Activated CD4-positive, alpha-beta memory T cell treated with anti-CD3 and anti-CD28 coated beads, Interleukin-2, amount 10 ng/mL, durations not matched to agents 7 days and 5 days (primary cell): ENCODE measurements at places on chromosomes 3 and 15.

GRCh38 chr3:111781561-111782446, 77.3 kb upstream of the PHLDB2 start:
- no peak for DNase-seq

- no peak for DNase-seq
Measured at GRCh38 chr3:193732391-193732790, 139.4 kb downstream of the OPA1 start.

DNA sequence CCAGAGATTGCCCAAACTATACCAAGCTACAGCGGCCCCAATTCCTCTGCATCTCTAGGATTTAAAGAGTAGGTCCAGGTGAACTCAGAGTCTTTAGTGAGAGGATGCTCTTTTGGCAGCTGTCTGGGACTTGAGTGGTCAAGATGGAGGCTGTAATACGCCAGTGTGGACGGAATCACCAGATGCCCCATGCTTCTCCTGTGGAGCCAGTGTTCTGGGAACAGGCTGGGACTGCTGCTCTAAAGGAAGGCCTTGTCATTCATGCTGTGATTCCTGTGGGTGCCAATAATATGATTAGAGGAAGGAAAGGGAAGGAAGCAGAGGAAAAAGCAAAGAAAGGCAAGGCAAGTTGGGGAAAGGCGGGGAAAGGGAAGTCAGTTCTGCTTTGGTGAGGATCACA, 17.4 kb upstream of the NOX5 start:
- DNase-seq, result no peak

GRCh38 chr3:87462228-87462627, 185.8 kb upstream of the POU1F1 start:
- no peak for DNase-seq

- DNase-seq, result no peak
Measured at GRCh38 chr3:156353563-156353962, 201.4 kb downstream of the SSR3 start.

- no peak for DNase-seq
Measured at GRCh38 chr15:56817321-56818080, 84.2 kb upstream of the ZNF280D start.

GRCh38 chr3:61682671-61683548, 121.5 kb downstream of the PTPRG start:
- no peak for DNase-seq

- no peak for DNase-seq
Measured at GRCh38 chr3:141302364-141303141, 65.8 kb upstream of the ZBTB38 start.

- DNase-seq, result no peak
Measured at GRCh38 chr3:98733053-98733811, 29.9 kb upstream of the ST3GAL6 start.

DNA sequence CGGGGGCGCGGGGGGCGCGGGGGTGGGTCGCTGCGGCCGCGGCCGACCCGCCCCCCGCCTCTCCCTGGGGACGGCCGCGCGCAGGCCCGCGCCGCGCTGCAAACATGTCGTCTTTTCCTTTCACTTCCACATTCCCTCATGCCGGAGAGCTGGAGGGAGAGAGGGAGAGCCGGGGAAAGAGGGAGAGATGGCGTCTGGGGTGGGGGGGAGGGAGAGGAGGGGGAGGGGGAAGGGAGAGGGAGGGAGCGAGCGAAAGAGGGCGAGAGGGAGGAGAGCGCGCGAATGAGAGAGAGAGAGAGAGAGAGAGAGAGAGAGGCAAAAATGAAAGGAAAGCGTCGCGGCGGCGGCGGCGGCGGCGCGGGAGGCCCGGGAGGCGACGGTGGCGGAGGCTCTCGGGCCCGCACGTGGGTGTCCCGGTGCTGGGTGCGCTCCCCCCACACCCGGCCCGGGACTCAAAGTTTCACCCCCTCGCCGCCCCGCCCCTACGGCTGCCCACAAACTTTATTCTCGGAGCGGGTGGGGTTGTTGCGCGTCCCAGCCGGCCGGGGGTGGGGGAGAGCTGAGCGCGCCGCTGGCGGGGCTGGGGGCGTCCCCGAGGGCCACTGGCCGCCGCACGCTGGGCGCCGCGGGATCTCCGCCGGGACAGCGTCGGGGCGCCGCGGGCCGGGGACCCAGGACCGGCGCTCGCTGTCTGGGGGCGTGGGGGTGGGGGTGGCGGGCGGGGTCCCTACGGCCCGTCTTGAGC, 731 bp downstream of the ZNF710 start:
- peak; percentile 69 for DNase-seq

- DNase-seq, result no peak
Measured at GRCh38 chr3:122826278-122826677, 31.4 kb downstream of the SLC49A4 start.

DNA sequence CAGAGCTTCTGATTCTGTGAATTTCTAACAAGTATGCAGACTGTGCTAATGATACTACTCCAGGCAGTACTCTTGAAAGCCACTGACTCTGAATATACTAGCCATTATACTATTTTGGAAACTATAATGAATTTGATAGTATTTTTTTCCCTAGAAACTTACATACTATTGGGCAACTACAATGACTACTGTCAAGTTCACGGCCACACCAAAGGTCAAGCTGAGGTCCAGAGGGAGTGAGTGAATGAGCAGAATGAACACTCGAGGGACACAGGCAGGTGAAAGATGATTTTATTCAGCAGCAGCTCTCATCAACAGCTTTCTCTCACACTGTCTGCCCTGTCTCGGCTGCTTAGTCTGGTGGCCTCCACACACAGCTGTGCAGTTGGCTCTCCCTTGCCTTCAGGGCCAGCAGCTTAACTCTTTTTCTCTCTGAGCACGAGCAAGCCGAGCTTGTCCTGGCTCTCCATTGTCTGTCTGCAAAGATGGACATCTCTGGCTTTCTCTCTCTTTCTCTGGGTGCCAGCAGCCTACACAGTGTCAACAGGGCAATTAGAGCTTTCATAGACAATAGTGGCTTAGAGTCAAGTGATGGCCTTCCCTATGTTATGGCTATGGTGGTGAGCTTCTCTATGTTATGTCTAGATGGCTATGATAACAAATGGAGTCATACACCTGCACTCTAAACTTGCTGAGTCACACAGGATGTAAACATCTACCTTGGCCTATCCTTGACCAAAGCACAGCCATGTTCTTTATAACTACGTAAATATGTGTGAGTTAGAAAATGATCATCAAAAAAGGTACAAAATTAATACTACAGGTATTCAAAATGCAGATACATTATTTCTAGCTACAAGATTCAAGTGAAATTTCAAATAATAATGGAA, 362.4 kb downstream of the CGGBP1 start:
- no peak for DNase-seq

- no peak for DNase-seq
Measured at GRCh38 chr3:143856252-143856970, 8.1 kb upstream of the SLC9A9 start.

DNA sequence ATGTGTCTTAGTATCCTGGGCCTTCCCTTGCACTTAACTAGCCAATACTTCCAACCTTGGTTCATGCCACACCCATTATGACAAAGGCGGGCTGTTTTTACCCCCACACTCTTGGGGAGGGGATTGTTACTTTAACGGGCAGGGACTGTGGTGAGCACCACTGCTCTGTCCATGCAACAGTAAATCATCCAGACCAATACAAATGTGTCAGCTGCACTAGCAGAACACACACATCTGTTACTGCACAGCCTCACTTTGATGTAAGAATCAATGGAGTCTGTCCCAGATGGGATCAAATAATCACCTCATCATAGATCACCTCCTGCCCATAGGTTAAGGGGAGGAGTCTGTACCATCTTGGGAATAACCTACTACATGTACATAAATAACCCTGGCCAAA, 58.1 kb downstream of the NPAP1 start:
- DNase-seq, result no peak

GRCh38 chr15:26929588-26929987, 41.4 kb upstream of the GABRG3 start:
- no peak for DNase-seq

DNA sequence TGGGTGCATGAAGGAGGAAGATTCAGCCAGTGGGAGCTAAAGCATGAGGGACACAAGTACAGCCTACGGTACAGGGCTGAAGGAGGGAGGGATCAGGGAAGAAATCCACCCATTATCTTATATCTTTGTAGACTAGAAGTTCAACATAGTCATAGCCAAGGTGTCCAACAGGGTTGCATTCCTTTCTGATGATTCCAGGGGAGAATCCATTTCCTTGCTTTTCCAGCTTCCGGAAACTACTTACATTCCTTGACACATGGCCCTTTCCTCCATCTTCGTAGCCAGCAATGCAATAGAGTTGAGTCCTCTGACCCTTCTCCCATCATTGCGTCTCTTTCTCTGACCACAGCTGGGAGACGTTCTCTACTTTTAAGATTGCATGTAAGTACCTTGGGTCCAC, 471.0 kb upstream of the SEMA6D start:
- DNase-seq, result no peak

GRCh38 chr3:152843955-152844354, 9.0 kb downstream of the P2RY1 start:
- DNase-seq, result no peak

DNA sequence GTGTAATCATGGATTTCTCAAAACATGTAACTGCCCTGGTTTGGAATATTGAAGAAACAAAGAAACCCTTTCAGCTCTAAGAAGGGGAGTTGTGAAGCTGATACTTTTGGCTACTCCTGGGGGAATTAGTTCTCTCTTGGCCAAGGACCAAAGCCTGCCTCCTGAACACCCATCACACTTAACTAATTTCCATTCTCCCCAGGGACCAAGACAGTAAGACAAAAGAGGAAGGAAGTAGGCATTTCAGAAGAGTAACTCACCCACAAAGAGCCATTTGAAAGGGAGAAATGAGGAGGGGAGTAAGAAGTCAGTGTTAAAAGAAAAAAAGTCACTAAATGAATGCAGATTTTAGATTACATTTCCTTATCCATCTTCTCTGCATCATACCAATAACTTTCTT, 328.0 kb upstream of the SOX2 start:
- DNase-seq, result no peak

DNA sequence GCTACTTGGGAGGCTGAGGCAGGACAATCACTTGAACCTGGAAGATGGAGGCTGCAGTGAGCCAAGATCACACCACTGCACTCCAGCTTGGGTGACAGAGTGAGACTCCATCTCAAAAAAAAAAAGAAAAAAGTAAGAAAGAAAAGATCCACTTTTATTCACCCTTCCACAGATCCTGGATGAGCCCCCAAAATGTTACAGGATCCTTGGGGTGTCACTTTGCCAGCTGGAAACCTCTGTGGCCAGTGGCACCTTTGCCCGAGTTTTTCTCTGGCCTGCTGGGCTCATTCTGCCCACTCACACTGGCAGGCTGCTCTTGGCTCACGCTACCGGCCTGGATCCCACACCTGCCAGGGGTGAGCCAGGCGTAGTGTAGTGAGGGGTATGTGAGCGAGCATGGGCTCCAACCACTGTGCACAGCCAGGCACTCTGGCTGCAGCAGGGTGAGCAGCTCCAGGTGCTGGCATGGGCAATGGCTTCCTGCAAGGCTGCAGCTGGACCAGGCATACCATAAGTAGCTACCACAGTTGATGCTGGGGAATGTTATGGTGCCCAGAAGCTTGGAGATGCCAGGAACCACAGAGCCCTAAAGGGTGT, 57.8 kb upstream of the C15orf39 start:
- no peak for DNase-seq

DNA sequence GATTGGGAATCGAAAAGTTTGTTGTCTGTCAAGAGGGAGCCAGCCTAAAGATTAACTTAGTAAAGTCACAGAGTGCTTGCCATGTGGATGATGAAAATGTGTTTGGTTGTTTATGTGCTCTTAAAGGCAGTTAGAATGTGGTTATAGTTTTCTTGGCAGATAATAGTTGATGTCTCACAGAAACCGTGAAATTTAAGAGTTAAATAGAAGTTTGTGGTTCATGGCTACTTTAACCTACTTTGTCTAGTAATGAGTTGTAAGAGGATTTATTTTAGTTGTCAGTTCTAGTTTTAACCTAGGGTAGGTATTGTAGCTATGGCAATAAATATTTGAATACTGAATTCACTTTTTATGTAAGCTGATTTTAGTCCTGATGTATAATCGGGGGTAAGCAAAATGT, 36.4 kb upstream of the EIF3J start:
- no peak for DNase-seq

DNA sequence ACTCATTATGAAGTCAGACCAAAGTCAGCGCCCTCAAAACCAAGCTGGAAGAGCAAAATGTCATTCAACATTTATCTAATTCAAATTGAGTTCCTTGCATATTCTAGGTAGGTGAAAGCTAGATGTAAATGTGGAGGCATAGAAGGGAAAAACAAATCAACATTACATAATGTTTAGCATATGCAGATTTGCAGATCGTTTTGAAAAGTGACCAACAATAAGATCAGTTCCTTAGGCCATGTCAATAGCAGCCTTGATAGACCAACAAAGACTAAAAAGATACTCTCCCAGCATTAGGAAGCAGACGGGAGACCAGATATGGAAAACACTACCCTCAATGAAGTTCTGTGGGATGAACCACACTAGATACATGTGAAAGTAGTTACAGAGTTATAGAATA, 83.0 kb downstream of the PLD1 start:
- DNase-seq, result no peak

DNA sequence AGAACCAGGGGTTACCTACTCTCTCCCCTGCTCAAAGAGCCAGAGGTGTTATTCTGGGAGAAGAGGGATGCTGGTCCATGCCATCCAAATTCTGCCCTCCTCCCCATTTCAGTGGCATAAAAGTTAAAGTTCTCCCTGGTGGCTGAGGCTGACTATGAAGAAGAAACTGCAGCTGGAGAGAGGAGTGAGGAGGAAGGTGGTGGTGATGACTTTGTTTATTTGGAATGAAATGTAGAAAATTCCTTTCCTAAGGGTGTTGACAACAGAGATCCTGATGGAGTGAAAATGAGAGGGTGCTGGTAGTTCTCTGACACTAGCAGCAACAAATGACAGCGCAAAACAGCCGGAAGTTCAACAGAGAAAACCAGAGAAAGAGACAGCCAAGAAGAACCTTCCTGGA, 100.4 kb downstream of the PCCB start:
- DNase-seq, result no peak

DNA sequence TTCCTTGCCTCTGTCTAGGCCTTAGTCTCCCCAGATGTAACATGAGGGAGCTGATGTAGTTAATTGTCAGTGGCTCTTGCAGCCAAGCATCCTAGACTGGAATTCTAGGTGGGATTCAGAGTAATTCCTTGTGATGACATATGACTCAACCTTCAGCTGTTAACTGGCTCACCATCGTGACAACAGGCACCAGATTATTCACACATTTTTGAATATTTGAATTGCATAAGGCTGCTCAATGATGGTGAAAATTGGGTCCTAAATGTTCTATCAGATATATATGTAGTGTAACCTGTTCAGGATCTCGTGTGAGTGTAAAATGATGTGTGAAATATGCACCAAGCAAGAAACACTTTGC, 405.1 kb downstream of the LPP start:
- DNase-seq, result no peak

DNA sequence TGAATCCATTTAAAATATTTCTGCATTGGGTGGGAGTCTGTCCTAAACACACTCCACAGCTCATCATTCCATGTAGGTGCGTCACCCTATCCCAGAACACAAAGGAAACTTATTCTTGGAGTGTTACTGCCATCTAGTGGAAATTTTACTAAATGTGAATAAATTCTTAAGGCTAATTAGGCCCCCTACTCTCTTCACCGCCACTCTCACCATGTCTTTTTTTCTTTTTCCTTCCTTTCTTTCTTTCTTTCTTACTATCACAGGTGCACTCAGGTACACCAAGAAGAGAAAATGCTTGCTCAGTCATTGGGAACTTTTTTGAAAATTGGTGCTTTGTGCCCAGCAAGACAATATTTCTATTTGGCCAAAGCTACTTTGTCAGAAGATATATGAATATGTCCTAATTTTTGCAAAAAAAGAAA, 26.4 kb upstream of the ATP8B4 start:
- no peak for DNase-seq
